NCI-H524 (cell line): ENCODE measurements at places on chromosomes 12 and 14.

- DNase-seq, result no peak
These were observed 45.3 kb downstream of the CPM start for GRCh38 chr12:68887641-68888040.

DNA sequence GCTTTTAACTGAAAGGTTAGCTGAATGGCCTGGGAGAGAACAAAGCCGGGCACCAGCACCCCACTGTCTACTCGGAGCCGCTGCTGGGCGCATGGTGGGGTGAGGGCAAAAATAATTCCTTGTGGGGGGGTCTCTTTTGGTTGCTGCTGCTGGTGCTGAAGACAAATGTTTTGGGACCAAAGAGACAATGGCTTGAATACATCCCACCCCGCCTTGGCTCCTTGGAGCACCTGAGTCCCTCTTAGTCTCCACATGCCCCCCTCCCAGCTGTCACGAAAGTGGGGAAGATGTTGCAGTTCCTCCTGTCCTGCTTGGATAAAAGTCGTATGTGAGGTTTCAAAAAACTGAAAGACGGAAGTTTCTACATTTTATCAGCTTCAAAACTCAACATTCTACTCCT is 85.0 kb downstream of the PIWIL1 start:
- no peak for DNase-seq

GRCh38 chr14:75258079-75258802 is 20.4 kb upstream of the FOS start:
- DNase-seq, result no peak

DNA sequence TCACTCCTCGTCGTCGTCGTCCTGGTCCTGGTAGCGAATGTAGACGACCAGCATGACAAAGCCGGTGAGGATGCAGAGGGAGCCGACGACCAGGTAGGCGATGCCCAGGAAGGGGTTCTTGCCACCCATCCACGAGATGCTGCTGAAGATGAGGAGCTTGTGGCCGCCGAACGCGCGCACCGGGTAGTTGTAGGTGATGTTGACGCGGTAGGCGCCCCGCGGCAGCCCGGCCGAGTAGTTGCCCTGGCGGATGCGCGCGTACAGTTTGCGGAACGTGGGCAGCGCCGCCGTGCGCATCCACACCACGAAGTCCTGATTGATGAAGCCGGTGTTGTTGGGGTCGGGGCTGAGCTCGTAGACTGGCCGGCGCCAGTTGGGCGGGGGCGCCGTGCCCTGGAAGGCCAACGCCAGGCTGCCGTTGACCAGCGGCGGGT is 1.0 kb downstream of the TMEM30B start:
- peak; percentile 54 for DNase-seq

- peak; percentile 50 for DNase-seq
These were observed 312.3 kb upstream of the DIO2 start for GRCh38 chr14:80523518-80524117.

GRCh38 chr12:119746169-119746568 is 78.2 kb downstream of the PRKAB1 start:
- no peak for DNase-seq

DNA sequence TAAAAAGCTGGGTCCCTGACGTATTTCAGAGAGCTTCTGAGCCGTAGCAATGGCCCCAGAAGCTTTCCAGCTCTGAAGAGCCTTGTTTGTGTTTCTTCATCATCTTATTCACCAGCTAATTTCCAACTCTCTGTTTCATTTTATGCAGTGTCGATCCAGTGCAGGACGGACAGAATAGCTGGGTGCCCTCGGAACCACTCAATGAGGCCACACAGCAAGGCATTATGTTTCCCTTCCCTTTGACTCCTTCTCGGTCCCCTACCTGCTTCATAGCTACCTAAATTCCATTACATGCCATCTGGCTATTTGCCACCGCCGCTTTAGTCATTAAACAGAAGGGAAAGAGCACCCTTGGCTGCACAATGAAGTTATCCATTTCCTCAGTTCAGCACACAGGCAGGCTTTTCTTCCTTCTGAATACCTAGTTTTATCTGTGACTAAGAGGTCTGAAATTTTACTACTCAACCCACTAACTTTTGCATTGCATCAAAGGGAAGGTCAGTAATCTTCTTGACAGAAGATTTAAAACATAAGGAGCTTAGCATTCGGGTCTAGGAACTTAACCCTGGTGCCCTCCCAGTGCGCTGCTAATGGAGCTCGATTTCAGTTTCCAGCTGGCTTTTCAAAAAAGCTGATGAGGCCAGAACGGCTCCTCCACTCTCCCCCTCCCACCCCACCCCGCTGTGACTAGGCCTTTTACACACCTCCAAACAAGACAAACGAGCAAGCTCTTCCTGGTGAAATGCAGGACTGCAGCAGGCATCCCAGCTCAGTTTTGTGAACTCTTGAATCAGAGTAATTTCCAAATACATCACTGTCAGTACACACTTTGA is 176.8 kb downstream of the GXYLT1 start:
- peak; percentile 87 for DNase-seq

DNA sequence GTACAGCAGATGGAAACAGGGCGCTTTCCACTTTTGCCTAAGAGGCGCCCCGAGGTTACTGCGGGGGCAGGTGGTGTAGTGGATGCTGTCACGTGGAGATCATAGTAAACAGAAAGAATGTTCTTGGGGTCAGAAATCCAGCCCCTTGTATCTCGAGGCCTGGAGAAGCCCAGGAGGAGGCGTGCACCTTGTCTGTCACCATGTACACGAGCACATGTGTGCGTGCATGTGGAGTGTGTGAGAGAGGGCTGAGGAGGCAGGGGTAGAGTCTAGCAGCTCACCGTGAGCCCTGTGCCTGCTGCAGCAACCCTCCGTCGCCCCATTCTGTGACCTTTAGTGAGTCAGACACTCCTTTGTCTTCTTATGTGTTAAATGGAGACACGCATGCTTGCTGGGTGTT is 59.0 kb downstream of the CACNA1C start:
- DNase-seq, result peak; percentile 7

DNA sequence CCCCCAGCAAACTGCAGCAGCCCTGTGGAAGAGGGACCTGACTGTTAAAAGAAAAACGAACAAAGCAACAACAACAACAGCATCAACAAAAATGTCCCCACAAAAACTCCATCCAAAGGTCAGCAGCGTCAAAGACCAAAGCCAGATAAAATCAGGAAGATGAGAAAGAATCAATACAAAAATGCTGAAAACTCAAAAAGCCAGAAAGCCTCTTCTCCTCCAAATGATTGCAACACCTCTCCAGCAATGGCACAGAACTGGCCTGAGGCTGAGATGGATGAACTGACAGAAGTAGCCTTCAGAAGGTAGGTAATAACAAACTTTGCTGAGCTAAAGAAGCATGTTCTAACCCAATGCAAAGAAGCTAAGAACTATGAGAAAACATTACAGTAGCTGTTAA is 45.4 kb upstream of the PPP4R3A start:
- no peak for DNase-seq

- peak; percentile 94 for DNase-seq
These were observed 822.1 kb upstream of the FLRT2 start for GRCh38 chr14:84707830-84708229.

- DNase-seq, result no peak
These were observed 381.6 kb downstream of the DPF3 start for GRCh38 chr14:72512281-72512680.

DNA sequence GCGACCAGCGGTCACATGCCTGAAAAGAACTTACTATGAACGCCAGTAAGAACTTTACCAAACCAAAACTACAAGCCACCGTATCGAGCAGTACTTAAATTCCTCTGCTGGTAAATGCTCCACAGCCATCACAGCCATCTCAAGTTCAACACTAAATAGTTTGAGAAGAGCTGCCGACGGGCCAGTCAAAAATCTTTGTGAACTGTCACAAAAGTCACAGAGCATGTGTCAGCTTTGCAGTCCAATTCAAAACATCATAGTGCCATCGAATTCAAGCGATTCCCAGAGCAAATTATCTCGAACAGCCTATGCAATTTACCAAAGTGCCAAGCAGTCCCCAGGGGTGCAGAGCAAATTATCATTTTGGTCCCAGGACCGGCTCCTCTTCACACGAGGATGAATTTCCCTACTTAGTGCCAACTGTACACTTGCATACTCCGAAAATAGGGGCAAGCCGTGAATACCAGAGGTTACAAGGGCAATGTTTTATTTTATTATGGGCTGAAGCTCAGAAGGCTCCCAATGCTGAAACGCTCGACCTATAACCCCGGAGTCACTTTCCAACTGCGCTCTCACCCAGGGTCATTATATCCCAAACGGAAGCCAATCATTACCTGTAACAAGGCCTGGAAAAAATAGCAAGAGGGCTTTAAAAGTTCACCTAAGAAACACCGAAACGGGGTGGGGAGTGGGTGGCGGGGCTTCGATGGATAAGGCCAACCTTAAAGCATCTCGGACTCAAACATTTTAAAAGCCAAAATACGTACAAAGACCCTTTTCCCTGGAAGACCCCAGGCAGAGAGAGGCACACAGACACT is 1.1 kb downstream of the LRP6 start:
- no peak for DNase-seq

DNA sequence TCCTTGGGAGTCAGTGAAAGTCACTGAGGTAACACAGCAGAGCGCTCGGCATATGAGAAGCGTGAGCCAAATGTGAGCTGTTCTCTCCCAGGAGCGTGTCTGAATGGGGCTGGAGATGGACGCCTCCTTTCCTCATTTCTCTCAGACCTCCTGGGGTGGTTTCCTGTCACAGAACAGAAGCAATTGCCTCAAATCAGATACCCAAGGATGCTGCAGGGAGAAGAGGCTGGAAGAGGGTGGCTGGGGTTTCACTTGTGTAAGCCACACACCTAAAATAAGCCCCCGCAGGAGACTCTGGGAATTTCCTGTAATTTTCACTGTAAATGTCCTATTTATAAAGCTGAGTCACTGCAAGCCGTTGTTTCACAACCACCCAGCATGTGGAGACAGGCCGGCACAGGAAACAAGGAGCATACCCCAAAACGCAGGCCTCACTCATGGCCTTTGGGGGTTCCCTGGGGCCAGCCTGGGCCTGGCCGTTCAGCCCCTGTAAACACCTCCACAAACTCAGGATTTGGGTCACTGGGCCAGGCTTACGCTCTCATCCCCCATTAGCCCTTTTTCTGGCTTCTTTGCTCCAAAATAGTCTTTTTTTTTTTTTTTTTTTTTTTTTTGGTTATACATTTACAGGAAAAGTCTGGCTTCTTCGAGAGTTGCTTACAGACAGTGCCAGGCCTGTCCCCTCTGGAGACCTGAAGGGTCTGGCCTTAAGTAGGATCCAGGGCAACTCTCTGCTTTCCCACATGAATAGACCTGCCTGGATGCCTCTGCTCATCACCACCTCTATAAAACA is 55.3 kb downstream of the VCPKMT start:
- no peak for DNase-seq

GRCh38 chr12:5581616-5582015 is 149.7 kb downstream of the NTF3 start:
- DNase-seq, result no peak

GRCh38 chr12:121003650-121004049 is 12.6 kb downstream of the C12orf43 start:
- DNase-seq, result no peak

DNA sequence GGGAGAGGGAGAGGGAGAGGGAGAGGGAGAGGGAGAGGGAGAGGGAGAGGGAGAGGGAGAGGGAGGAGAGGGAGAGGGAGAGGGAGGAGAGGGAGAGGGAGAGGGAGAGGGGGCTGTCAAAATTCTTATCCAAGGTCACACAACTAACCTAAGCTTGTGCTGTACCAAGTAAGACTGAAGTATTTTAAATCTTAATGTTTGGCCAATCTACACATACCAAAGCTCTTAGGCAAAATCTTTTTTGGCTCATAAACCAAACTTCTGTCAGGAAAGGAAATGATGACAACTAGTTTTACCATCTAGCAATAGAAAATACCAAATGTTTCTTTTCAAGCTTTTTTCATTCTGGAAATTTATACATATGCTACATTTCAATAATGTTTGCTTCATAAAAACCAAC is 33.8 kb downstream of the CCDC38 start:
- no peak for DNase-seq

- DNase-seq, result no peak
These were observed 296.6 kb upstream of the KITLG start for GRCh38 chr12:88876857-88877256.

DNA sequence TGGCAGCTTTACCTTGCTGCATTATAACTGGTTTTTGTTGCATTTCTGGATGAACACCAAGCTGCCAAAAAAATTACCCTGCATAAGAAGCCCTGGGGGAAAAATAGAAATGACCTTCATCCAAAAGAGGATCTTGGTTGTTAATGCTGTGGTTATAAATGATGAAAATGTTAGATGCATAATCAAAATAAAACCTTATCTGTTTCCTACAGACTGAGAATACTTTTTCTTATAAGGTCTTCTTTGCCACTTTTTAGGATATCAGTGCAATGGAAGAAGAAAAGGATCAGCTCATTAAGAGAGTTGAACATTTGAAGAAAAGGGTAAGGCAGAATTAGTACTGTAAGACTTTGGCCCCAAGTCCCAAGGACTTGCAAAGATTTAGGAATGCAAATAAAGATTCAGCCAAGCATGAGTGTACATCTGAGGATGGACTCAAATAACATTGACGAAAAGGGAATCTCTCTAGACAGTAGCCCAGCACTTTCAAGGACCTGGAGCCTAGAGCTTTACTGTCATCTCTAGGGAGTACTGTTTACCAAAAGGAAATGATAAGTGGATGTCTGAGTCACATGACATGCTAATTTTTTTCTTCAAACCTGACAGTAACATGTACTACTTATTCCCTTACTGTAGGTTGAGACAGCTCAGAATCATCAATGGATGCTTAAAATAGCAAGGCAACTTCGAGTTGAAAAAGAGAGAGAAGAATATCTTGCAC is 10.7 kb downstream of the IFT81 start:
- no peak for DNase-seq

- no peak for DNase-seq
These were observed 52.9 kb downstream of the ACTN1 start for GRCh38 chr14:68926236-68926635.

GRCh38 chr12:97716356-97716755 is 253.8 kb downstream of the RMST start:
- peak; percentile 33 for DNase-seq

DNA sequence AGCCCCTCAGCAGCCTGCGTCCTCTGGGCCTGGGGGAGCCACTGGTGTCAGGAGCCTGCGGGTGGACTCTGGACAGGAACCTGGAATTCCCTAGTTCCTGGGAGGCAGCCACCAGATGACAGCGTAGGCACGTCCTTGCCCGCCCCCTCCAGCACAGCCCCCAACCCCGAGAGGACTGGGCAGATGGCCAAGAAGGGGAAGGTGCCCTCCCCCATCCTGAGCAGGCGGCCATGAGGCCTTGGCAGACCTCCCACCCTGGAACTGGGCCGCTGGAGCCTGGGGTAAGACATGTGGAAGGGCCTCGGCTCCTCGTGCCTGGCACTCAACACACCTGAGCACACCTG is 60.4 kb upstream of the FBRSL1 start:
- peak; percentile 69 for DNase-seq

GRCh38 chr14:95297832-95298231 is 21.9 kb downstream of the CLMN start:
- peak; percentile 43 for DNase-seq

GRCh38 chr12:92552412-92553108 is 150.2 kb upstream of the PLEKHG7 start:
- DNase-seq, result no peak

- DNase-seq, result no peak
These were observed 20.4 kb downstream of the VWF start for GRCh38 chr12:6104027-6104426.

GRCh38 chr12:104463368-104463767 is 6.6 kb downstream of the CHST11 start:
- no peak for DNase-seq
